ENCODE measurements at places on chromosomes 1 and 21. TPM values are rescaled to one million over a fixed set of nuclear protein-coding genes. Genes with fewer than 3 reads are reported as not detected.

DNA sequence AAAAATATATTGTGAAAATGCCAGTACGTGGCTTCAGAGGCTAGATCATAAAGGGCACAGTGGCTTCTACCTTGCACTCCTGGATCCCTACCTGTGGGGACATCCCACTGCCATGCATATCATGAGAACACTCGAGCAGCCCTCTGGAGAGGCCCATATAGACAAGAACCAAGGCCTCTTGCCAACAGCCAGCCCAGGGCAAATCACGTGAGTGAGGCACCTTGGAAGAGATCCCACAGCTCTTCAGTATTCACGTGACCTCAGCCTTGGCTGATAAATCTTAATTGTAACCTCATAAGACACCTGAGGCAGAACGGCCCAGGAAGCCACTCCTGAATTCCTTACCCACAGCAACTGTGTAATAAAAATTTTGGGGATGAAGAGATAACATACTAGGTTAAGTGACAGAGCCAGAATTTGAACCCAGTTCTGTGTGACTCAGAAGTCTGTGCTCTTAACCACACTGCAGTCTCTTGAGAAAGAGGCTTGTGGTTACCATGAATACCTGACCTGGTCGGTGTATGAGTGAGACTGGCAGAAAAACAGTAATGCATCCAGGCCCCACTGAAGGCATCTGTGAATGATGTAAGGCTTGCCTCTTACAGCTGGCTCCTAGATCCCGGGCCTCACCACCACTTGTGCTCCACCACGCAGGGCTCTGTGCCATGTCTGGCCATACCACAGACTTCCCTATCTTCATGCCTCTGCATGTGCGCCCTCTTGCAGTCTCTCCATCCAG, 6.9 kb upstream of the A3GALT2 start:
- DNase-seq = peak; percentile 95

- DNase-seq = peak; percentile 90
These were observed 61.1 kb downstream of the GADD45A start for GRCh38 chr1:67745875-67746698.

- peak; percentile 82 for DNase-seq
These were observed 14.1 kb upstream of the HEYL start for GRCh38 chr1:39653546-39654031.

DNA sequence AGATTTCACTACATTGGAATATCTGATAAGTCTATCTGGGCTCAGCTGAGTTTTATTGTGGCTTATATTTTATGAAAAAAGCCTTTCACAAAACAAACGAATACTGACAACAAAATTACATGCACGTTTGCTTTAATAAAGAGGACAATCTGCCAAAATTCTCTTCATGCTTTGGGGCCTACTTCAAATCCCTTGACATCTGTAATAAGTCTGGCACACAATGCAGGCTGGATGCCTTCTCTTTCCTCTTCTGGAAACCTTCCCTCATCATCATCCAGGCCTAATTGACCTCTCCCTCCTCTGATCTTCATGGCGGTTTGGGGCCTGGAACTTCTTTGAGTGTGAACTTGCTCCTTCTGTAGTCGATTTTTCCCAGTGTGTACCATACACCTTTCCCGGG, 70.3 kb downstream of the MAP10 start:
- DNase-seq = no peak

- no peak for DNase-seq
These were observed 66.7 kb downstream of the TEX35 start for GRCh38 chr1:178579562-178579961.

- DNase-seq = peak; percentile 73
These were observed 1.8 kb downstream of the CD160 start for GRCh38 chr1:145720878-145721671.

GRCh38 chr1:2949966-2950925, 71.0 kb upstream of the ACTRT2 start:
- no peak for DNase-seq

- DNase-seq = no peak
These were observed 144.7 kb downstream of the GRIK3 start for GRCh38 chr1:36889478-36890226.

DNA sequence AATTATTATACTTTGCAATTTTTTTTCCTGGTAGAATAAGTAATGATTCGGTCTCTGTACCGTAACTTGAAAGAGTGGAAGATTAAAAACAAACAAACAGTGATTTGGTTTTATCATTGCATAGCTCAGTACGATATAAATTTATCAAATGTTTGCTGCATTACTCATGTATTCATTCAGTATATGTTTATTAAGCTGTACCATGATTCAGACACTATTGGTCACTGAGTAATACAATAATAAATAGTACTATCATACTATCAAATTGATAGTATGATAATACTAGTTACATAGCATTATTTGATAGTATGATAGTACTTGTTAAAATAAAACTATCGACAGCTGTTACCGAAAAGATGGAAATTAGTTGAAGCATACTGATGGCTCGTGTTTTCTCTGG, 12.1 kb downstream of the CENPF start:
- DNase-seq = no peak

GRCh38 chr1:20124456-20125057, 5.2 kb upstream of the PLA2G2D start:
- peak; percentile 70 for DNase-seq

GRCh38 chr21:38036016-38036415, 119.8 kb upstream of the KCNJ6 start:
- no peak for DNase-seq

- DNase-seq = no peak
These were observed 23.9 kb downstream of the ITSN1 start for GRCh38 chr21:33666153-33666552.

DNA sequence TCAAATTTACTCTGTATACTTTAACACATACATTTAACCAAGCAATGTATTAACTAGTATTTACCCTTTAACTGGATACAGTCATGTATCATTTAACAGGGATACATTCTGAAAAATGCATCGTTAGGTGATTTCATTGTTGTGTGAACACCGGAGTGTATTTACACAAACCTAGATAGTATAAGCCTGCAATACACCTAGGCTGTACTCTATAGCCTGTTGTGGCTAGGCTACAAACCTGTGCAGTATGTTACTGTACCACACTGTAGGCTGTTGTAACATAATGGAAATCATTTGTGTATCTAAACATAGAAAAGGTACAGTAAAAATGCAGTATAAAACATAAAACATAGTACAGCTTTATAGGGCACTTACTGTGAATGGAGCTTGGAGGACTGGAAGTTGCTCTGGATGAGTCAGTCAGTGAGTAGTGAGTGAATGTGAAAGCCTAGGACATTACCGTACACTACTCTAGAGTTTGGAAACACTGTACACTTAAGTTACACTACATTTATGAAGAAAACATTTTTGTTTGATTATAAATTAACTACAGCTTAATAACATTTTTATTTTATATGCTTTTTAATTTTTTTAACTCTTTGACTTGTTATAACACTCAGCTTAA, 21.3 kb downstream of the RGS4 start:
- DNase-seq = no peak

- no peak for DNase-seq
These were observed 365.6 kb downstream of the ZP4 start for GRCh38 chr1:237525102-237525501.

DNA sequence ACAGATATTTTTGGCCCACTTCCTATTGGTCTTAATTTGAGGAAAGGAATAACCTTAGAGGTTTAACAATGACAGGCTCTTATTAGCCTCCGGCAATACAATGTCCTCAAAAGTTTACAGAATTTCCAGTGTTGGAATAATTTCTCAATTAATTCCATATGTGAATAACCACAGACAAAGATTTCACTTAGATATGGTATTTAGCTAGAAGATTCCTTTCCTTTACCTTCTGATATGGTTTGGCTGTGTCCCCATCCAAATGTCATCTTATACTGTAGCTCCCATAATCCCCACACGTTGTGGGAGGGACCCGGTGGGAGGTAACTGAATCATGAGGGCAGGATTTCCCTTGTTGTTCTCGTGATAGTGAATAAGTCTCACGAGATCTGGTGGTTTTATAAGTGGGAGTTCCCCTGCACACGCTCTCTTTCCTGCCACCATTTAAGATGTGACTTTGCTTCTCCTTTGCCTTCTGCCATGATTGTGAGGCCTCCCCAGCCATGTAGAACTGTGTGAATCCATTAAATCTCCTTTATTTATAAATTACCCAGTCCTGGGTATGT, 54.9 kb upstream of the RGS7 start:
- DNase-seq = no peak

GRCh38 chr1:168605443-168605842, 29.0 kb downstream of the XCL1 start:
- no peak for DNase-seq

GRCh38 chr1:118183586-118183985, 1.4 kb downstream of the SPAG17 start:
- DNase-seq = no peak

HTR6 gene
- total RNA-seq = 0.10 TPM

FAM151A gene
- total RNA-seq = not detected

GNB1 gene
- total RNA-seq = 52.5 TPM

INAVA gene
- 0.24 TPM for total RNA-seq

GOLT1A gene
- total RNA-seq = not detected

SPATA46 gene
- total RNA-seq = not detected
